Kasumi-1 (cell line): ENCODE measurements at places on chromosomes 6 and 20.

GRCh38 chr6:273551-274058 lies 18.7 kb upstream of the DUSP22 start:
- no peak for DNase-seq

DNA sequence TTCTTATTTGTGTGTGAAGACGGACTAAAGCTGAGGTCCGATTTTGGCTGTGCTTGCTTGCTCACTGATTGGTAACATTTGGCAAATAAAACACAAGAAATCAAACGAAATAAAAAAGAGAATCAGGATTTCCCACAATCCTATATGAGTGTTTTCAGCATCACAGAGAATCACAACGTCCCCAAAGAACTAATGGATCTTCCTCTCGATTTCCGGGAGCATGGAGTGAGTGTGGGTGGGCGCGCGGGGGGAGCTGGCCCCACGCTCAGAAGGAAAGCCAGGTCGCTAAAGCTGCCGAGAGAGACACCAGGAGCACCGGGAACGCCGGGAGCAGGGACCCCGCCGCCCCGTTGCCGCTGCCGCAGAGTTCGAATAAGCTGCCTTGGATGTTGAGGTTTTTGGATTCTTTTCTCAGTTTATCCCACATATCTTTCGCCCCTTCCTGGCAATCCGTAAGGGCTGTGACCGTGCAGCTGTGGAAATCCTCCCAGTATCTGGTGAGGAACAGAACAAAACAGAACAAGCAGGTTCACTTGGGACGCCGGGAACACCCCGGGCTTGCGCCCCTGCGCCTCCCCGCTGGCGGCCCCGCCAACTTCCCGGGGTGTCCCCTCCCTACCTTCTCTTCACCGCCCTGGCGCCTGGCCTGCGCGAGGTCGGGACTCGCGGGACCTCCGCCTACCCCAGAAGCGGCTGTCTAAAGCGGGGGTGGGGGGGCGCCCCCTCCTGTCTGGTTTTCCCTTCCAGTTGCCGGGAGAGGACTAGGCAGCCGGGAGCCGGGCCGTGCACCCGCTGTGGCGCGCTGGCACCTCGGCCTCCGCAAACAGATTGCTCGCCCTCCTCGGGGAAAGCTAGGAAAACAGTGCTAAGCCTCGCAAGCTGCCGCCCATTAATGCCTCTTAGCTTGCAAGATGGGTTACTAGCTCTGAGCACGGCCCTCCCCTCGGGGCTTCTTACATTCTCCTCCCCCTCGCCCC lies 7.7 kb downstream of the NRN1 start:
- no peak for DNase-seq

GRCh38 chr20:48329031-48329615 lies 498.7 kb downstream of the PREX1 start:
- no peak for DNase-seq

GRCh38 chr6:169233181-169233580 lies 20.5 kb downstream of the THBS2 start:
- DNase-seq = no peak

- DNase-seq = no peak
Observed at GRCh38 chr6:92399911-92400310, 1019.4 kb downstream of the EPHA7 start.

DNA sequence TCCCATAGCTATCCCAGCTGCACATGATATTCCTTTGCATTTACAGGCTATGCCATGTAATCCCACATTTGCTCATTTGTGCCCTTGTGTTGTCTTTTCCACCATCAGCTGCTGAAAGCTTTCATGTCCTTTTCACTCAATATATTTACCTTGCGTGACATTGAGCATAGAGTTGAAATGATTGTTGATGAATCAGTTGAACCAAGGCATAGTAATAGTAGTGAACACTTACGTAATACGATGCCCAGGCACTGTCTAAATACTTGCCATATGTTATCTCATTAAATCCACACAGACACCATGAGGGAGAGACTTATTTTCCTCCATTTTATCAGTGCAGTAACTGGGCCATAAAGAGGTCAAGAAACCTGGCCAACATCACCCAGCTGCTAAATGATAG lies 13.1 kb downstream of the RNF8 start:
- no peak for DNase-seq

DNA sequence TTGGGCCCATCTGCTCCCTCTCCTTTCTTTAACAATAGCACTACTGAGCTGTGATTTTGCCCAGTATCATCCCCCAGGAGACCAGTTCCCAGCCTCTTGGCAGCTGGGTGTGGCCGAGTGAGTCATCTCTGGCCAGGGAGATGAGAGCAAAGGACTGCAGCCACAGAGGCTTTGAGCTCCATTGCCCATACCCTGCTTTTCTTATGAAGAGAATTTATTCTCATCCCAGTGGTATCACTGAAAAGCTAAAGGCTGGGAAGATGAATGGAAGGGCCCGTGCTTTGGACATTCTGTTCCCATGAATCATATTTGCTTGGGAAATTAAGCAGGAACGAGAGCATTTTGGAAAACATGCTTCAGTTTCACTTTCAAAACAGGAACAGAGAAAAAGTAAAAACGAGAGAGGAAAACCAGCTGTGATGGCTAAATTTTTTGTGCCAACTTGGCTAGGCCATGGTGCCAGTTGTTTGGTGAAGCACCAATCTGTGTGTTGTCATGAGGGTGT lies 14.9 kb downstream of the CST3 start:
- no peak for DNase-seq

DNA sequence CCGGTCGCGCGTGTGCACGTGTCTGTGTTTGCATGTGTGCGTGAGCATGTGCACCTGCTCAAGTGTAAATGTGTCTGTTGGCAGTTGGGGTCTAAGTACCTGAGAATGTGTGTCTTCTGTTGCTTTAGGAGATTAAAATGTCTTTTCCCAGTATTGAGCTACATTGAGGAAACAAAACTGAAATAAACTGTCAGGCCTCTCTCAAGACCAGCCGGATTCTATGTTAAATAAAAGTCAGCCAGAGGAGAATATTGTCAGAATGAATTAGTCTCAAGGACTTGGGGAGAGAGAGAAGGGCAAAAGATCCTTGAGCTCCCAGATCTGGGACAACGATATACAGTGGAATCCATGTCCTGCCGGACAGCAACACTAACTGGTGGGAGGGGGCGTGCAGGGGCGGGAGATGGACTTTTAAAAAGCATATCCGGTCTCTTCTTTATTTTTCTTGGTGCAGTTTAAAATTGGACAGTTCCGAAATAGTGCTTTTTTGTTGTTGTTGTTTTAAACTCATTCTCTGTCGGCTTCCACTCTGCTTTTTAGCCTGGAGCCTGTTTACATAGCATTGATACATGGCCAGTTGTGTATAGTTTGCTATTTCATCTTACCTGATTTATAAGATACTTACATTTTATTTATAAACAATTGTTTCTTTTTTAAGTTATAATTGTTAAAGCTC lies 3.3 kb upstream of the TBX18 start:
- DNase-seq = no peak

GRCh38 chr6:84123186-84123585 lies 89.6 kb downstream of the MRAP2 start:
- DNase-seq = no peak

GRCh38 chr6:11277275-11278206 lies 45.1 kb upstream of the NEDD9 start:
- no peak for DNase-seq

DNA sequence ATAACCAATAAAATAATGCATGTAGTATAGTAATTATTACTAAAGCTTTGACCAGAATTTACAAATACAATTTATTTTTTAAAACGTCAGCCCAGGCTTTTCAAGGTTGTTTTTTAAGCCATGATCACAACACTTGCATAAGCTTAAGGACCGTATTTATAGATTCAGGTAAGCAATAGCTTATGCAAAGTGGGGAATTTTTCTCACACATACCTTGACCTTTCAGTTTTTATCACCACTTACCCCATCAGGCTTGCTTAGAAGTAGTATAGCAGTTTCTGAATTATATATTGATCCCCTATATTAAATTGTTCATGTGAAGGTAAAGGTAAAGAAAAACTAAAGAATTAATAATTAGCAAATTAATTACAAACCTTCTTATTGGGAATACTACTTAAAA lies 232.3 kb upstream of the FKBP1C start:
- no peak for DNase-seq

DNA sequence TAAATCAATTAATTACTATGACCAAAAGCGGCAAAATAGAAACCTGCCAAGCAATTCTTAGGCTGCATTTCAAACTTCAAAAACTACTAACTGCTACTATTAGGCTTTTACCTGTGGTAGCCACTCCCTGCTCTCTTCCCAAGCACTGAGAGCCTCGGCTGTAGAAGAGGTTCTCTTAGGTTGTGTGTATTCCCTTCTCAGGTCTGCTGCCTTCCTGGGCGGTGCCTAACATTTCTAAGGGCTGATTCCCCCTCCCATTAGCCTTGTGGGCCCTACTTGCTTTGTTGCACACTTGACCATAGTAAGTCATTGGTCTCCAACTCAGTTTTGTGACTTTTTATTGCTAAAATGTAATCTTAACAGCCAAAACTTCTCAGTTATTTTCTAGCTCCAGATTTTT lies 146.1 kb upstream of the C6orf118 start:
- DNase-seq = no peak

DNA sequence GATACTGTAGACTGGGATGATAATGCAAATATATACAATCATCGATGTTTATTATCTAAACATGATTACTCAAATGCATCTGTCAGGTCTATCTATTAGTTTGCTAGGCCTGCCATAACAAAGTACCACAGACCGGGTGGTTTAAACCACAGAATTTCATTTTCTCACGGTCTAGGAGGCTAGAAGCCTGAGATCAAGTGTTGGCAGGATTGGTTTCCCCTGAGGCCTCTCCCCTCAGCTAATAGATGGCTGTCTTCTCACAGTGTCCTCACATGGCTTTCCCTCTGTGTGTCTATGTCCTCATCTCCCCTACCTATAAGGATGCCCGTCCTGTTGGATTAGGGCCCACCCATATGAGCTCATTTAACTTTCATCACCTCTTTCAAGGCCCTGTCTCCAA lies 512.6 kb upstream of the SLC35B3 start:
- no peak for DNase-seq

DNA sequence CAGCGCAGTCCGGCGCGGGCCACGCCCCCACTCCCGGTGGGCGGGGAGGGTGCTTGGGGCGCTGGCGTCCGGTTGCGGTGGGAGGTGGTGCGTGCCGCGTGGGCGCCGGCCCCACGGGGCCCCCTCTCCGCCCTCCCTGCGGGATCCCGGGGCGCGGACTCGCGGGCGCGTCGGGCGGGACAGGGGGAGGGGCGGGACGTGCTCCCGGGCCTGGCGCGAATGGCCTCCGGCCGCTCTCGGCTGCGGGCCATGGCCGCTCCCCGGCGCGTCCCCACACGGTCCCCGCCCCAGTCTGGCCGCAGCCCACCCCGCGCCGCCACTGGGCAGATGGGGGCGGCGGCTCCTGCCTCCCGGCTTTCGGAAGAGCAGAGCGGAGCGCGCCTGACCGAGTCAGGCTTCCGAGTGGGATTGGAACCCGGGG lies 771 bp upstream of the PPP1R3G start:
- no peak for DNase-seq

- no peak for DNase-seq
Observed at GRCh38 chr20:2244993-2245392, 50.8 kb upstream of the TGM3 start.

- DNase-seq = no peak
Observed at GRCh38 chr6:122872311-122872710, 83.3 kb downstream of the SMPDL3A start.

DNA sequence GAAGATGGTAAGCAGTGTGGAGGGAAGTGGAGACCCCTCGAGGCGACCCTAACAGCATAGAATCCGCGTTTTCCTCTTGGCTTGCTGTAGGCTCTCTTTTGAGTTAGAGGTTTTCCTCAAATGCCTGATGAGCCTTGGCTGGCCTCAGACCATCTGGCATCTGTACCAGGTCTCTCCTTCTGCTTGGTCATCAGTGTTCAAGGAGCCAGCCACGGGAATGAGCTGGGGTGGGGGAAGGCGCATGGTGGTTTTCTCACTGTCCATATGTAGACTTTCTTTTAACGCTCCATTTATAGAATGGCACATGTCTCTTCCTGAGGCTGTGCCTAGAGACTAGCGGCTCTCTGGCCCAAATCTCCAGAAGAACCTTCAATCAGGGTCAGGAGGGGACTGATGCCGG lies 8.1 kb upstream of the GUCA1A start:
- DNase-seq = no peak

GRCh38 chr6:2117447-2117846 lies 128.0 kb downstream of the GMDS start:
- DNase-seq = no peak

DNA sequence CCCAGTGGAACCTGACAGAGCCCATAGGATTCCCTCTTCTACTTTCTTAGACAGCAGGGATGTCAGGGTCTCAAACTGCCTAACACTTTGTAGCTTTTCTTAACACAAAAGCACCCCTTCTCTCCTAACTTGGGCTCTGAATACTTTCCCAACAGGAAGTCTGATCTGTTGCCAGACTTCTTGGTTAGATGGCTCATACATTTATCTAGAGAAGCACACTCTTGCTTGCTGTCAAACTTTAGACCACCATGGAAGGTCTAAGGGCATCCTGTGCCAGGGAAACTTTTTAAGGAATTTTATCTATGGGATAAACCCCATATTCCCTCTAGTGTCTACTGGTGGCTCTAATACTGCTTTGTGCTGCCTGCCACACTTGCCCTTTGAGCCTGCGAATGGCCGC lies 3.3 kb upstream of the C6orf136 start:
- peak; percentile 21 for DNase-seq

DNA sequence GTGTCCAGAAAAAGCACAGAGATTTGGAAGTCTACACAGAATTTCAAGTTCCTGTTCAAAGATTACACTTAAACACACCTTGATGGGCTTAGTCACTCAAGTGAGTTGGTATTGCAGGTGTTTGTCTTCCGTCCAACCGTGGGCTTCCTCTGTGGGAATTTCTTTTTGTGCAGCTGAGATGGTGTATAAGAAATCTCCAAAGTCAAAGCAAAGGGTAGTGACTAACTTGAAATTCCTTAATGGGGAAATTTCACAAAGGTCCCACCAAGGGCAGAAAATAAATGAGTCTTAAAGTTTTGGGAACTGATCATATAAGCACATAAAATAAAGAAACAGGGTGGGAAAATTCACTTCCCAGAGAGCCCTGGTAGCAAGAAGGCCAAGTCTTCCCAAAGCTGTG lies 102.0 kb upstream of the TNFAIP3 start:
- no peak for DNase-seq

DNA sequence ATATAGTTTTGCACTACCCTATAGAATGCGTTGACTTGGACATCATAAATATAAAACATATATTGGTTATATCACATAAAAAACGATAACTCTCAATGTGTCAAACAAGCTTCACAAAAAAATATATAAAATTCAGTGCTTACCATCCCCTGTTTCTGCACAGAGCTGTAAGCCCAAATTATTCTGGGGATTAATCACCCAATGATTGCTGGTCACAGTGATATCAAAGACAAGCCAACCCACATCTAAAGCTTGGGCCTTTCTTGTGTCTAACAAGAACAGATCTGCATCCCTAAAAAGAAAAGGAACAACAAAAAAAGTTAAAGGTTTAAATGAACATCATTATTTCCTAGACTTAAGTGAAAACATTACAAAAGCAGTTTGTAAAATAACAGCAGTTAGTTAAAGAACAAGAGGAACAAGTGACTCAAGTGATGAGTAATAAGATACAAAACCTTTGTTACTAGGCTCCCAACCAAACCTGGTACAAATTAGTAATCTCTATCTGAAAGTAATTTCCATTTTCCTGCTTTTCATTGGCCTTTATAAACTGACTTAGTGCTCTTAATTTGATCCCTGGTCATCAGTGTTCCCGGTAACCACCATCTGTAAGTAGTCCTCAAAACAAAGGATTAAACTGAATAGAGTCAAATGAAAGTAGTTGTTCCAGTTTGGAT lies 81.1 kb downstream of the BMP5 start:
- no peak for DNase-seq

- DNase-seq = no peak
Observed at GRCh38 chr20:51010043-51010365, 12.9 kb downstream of the KCNG1 start.

GRCh38 chr20:7094438-7094997 lies 327.0 kb downstream of the BMP2 start:
- DNase-seq = no peak
